Stimulated activated CD8-positive, alpha-beta memory T cell treated with anti-CD3 and anti-CD28 coated beads, Interleukin-15, amount 100 ng/mL, for 48 hours (primary cell): ENCODE measurements at places on chromosomes 12 and 14.

DNA sequence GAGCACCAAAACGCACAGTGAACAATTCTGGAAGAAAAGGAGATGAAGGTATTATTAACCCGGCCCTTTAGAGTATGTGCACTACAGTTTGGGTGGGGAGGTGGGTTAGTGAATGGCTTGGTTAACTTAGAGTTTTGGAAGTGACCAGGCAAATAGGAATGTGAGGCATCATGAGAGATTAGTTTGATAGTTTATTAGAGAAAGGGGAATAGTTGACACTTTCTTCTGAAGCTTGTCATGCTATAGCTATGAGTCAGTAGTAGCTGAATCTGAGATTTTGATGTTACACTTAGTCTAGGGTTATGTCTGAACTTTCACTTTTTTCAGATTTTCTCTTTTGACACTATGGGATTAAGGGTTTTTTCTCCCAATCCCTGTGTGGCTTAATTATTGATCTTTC is 567.2 kb downstream of the SNAPC1 start:
- no peak for DNase-seq

DNA sequence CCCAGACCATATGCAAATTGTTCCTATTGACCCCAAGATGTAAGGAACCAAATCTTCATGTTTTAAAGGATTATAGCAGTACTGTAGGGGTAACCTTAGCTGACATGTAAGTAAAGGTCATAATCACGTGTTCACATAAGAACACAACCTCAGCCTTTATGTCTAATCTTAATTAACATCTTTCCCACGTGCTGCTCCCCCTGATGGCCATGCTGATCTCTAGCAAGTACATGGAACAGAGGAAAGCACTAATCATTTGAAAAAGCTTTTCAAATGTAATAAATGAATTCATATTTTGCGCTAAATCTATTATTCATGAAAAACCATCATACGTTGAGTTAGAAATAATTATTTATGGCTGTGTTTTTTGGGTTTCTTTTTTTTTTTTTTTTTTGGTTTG is 30.5 kb upstream of the ITPR2 start:
- no peak for DNase-seq

- DNase-seq: no peak
Measured at GRCh38 chr12:77687321-77687720, 143.4 kb upstream of the NAV3 start.

DNA sequence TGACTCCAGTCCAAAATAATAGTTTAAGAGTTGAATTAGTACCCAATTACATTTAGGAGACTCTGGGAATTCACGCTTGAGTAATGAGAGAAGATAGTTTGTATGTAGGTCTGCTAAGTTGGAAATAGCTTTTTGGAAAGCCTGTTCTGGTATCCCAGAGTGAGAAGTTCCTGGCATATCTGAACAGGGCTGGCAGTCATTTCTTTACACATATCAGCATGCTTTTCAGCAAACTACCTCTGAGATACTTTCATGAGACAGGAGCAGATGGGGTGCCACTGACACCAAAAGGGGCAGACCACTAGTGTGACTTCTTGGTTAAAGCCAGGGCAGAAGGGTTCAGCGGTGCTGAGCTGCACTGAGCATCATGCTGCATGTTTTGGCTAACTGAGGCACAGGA is 45.1 kb upstream of the GRIP1 start:
- no peak for DNase-seq
